ENCODE measurements at places on chromosomes 12 and 14.

DNA sequence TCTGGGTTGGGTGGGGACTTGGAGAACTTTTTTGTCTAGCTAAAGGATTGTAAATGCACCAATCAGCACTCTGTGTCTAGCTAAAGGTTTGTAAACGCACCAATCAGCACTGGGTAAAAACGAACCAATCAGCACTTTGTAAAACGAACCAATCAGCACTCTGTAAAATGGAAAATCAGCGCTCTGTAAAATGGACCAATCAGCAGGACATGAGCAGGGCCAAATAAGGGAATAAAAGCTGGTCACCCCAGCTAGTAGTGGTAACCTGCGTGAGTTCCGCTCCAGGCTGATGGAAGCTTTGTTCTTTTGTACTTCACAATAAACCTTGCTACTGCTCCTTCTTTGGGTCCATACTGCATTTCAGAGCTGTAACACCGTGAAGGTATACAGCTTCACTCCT, 1.7 kb upstream of the ACOT2 start:
- DNase-seq, result no peak

GRCh38 chr12:118035190-118036041, 18.9 kb downstream of the RFC5 start:
- peak; percentile 26 for DNase-seq

- DNase-seq, result no peak
These were observed 22.0 kb downstream of the SLC25A21 start for GRCh38 chr14:37150414-37150813.

- no peak for DNase-seq
These were observed 4.5 kb upstream of the SETD1B start for GRCh38 chr12:121799156-121799841.

DNA sequence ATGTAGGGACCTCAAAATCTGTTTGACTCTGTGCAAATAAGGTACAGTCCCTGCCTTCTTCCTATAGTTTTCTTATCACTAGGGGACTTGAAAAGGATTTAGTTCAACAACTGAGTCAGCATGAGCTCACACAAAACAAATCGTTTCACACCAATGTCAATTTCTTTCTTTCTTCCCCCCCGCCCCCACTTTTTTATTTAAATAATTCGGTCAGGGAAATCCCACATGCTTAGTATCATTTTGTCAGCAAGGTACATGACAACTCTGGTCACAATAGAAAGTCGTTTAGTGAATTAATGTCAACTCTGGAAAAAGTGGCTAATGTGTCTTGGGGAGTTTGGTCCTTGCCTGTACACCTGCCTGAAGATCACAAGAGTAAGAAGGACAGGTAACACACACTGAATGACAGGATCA, 232.2 kb upstream of the PLEKHG7 start:
- DNase-seq, result peak; percentile 8

- no peak for DNase-seq
These were observed 1.7 kb downstream of the BTBD7 start for GRCh38 chr14:93331002-93331727.

- DNase-seq, result no peak
These were observed 8.1 kb upstream of the ATL1 start for GRCh38 chr14:50551877-50552276.

DNA sequence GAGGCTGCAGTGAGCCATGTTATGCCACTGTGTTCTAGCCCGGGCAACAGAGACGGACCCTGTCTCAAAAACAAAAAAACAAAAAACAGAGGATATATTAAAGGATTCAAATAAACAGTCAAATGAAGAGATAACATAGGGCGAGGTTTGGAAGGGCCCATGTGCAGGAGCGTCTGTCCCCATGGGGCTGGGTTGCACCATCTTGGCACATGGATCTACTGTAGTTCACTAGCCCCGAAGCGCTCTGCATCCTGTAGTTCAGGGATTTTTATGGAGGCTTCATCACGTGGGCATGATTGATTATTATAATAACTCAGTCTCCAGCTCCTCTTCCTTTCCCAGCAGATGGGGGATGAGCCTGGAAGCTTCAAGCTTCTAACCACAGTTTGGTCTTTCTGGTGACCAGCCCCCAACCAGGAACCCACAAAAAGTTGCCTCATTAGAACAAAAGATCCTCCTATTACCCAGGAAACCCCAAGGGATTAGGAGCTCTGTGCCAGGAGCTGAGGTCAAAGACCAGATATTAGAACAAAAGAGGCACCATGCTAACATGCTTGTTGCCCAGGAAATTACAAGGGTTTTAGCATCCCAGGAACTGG, 59.9 kb downstream of the HCAR2 start:
- no peak for DNase-seq

GRCh38 chr12:122849352-122850047, 14.2 kb downstream of the HIP1R start:
- DNase-seq, result no peak

GRCh38 chr14:53190938-53191337, 37.8 kb upstream of the DDHD1 start:
- peak; percentile 37 for DNase-seq

GRCh38 chr12:47941871-47942613, 21.4 kb upstream of the TMEM106C start:
- peak; percentile 31 for DNase-seq

DNA sequence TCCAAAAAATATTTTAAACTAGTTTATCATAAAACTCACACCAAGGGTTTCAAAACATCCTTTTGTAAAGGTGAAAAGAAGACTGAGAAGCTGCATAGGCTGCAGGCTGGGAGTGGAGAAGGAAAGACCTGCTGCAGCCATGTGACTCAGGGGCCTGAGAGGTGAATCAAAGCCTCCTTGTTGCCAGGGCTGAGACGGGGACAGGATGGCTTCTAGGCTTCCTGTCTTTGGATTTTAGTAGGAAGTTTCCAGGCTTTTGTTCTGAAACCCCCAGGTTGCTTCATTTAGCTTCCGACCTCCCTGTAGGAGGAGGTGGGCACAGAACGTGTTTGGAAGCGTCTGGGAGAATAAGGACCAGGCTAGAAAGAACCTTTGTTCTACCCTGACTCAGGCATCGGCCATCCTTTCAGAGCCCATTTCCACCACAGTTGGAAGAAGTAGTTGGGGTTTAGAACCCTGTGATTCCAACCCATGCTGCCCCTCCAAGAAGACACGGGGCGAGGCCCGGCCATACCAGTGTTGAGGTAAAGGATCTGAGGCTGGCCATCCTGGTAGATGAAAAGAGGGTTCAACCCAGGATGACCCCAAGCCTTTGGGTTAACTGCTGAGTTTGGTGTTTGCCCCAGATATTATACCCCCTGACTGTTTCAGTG, 122.4 kb downstream of the SLC25A47 start:
- no peak for DNase-seq

DNA sequence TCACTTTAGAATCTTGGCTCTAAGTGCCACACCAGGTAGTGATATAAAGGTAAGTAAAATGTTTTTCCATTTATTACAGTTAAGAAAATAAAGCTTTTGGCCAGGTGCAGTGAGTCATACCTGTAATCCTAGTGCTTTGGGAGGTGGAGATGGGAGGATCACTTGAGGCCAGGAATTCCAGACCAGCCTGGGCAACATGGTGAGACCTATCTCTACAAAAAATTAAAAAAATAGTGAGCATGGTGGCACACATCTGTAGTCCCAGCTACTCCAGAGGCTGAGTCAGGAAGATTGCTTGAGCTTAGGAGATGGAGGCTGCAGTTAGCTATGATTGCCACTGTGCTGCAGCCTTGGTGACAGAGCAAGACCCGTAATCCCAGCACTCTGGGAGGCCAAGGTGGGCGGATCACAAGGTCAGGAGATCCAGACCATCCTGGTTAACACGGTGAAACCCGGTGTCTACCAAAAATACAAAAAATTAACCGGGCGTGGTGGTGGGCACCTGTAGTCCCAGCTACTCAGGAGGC, 5.0 kb downstream of the FANCM start:
- DNase-seq, result no peak

DNA sequence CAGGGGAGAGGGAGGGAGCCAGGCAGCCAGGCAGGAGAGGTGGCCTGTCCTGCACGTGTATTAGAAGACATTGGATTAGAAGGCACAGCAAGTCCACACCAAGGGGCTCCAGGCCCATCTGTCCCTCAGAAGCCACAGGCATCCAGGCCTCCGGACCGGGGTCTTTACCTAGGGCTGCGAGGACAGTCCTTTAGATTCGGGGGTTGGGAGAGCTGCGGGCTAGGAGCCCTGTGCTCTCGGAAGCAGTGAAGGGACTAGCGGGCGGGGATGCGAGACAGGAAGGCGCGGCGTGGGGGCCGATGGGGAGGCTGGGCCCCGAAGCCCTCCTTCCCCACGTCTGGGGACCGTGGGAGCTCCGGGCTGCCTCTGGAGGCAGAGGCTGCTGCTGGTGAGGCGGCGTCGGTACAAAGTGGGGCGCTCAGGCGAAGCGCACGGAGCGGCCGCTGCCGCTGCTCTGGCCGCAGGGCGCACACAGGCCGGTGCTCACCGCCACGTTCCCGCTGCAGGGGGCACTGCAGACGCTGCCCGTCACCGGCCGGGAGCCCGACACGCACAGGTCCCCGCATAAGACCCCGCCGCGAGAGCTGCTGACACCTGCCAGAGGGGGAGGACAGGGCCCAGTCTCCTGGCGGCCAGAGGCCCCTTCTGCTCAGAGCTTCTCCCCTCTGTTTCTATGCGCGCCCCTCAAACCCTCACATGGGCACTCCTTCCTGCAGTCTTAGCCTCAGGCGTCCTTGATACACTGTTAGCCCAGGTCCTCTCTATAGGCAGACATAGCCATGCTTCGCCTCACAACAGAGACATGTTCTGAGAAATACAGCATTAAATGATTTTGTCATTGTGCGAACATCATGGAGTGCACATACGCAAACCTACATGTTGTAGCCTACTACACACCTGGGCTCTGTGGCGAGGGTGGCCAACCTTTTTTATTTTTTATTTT, 17.3 kb downstream of the KRT7 start:
- no peak for DNase-seq

DNA sequence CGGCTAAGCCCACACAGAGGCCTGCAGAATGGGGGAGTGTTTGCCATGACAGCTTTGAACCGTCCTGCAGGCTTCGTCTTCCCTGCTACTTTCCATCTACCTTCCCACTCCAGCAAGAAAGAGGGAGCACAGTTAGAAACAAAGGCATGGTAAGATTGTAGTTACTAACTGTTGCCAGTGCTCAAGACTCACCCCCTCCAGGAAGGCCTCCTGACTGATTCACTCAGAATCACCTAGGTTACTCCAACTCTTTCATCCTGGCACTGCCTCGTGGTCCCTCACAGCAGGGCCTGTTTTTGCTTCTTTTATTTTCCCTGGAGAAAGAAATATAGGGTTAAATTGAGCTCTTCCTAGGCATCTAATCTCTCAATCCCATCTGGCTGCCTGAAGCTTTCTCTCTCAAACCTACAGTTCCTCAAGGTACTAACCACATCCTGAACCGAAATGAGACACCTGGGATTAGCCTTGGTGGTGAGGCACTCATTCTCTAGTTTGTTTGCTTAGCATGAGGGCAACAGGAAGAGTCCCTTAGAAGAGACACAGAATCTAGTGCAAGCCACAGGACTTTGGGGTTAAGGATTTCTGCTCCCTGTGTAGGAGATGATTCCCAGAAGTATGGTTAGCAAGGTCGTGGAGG, 7.8 kb downstream of the GALNT6 start:
- no peak for DNase-seq

All from stimulated activated CD4-positive, alpha-beta T cell treated with anti-CD3 and anti-CD28 coated beads, Interleukin-2, amount 100 ng/mL, for 48 hours (primary cell).